ENCODE measurements at places on chromosomes 3 and 15.

DNA sequence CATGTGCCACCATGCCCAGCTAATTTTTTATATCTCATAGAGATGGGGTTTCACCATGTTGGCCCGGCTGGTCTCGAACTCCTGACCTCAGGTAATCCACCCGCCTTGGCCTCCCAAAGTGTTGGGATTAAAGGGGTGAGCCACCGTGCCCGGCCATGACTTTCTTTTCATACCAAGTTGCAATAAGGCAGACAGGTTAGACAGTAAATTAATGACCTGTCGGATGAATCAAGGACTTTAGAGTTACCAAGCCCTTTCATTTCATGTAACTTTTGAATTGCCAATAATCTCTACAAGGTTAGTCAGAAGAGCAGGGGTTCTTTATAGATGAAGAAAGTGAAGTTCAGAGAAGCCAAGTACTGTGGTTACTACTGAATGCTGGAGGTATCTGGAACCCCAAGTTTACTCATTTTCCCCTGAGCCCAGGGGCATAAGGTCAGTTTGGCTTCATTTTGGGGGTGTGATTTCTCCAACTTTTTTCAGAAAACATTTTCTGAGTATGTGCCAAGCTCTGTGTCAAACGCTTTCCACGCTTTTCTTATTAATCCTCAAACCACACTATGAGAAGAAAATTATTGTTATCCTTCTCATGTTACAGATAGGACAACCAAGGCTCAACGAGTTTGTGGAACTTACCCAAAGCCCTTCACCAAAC lies 11.9 kb downstream of the PRICKLE2 start:
- DNase-seq: no peak

DNA sequence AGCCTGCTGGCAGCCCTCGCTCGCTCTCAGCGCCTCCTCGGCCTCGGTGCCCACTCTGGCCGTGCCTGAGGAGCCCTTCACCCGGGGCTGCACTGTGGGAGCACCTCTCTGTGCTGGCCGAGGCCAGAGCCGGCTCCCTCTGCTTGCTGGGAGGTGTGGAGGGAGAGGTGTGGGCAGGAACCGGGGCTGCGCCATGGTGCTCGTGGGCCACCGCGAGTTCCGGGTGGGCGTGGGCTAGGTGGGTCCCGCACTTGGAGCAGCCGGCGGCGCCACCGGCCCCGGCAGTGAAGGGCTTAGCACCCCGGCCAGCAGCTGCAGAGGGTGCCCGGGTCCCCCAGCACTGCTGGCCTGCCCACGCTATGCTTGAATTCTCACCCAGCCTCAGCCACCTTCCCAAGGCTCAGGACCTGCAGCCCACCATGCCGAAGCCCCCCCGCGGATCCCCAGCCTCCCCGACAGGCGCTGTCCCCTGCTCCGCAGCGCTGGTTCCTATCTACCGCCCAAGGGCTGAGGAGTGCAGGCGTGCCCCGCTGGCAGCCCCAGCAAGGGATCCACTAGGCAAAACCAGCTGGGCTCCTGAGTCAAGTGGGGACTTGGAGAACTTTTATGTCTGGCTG lies 863.3 kb downstream of the IGSF11 start:
- no peak for DNase-seq

GRCh38 chr15:54820811-54821210 lies 375.9 kb downstream of the RSL24D1 start:
- no peak for DNase-seq

GRCh38 chr3:195160257-195160898 lies 110.6 kb downstream of the XXYLT1 start:
- DNase-seq: peak; percentile 73

DNA sequence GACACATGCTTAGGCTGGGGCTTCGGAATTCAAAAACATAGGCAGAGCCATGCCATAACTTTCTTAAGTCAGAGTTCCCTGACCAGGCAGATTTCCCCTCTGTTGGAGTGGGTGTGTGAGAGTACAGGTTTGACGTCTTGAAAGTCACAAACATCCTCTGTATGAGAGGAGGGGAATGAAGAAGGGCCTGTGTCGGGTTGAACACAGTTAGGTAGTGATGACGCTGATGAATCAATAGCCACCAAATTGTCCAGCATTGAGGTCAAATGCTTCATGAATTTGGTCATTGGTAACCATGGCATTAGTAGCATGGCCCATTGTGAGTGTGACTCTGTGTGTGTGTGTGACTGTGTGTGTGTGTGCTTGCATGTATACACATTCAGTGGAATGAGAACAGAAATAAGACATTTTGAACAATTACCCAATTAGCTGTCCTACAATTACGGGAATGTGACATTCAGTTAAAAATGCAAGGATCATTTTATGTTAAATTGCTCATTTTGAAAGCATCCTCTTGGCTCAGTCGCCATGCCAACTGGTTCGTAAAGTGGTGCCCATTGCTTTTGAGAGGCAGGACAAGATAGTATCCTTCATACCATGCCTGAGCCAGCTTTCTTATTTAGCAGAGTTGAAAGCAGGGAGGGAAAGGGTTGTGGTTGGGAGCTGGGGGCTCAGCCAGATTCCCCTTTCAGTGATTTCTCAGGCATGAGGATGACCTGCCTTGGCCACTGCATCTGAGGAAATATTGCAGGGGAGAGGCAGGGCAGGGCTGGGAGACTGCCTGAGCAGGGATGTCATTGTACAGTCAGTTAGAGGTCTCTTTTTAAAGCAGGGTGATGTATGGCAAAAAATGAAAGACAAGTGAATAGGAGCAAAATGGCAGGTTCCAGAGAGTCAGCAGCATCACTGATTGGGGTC lies 35.4 kb downstream of the RBP2 start:
- no peak for DNase-seq

GRCh38 chr15:40322531-40323238 lies 807 bp upstream of the INAFM2 start:
- DNase-seq: no peak

All from fibroblast of gingiva (primary cell).